ENCODE measurements at places on chromosomes 11 and 22.

- DNase-seq: no peak
Measured at GRCh38 chr22:18999008-18999407, 62.9 kb upstream of the PRODH start.

- no peak for DNase-seq
Measured at GRCh38 chr11:34650528-34650927, 29.6 kb downstream of the EHF start.

- no peak for DNase-seq
Measured at GRCh38 chr11:132142121-132142520, 771.7 kb downstream of the NTM start.

- DNase-seq: no peak
Measured at GRCh38 chr22:23531283-23531956, 48.7 kb downstream of the IGLL1 start.

DNA sequence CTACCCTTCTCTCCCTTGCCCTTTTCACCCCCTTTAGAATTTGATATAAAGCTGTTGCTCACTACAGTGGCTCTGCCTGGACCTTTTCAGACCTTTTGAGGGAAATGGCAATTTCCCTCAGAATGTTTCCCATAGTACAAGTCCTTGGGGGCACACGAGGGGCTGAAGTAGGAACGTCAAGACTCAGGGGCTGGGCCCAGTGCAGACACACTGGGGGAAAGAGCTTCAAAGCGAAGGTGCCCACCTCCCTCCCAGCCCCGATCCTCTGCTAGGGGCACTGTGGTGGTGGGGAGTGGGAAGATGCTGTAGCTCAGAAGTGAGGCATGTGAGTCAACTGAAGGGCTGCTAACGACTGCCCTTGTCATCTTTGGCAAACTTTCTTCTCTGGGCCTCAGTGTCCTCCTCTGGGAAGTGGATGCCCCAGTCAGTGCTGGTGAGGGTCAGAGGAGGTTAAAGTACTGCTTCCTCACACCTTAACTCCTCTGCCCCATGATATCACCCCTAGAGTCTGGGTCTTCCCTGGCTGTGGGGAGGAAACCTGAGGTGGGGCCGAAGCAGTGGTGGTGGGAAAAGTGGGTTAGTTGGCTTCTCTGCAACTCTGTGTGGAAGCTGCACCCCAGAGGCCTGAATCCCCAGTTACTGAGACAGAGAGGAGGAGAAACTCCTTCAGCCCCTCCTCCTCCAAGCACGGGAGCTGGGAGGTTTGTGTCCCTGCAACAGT is 425.3 kb upstream of the B3GAT1 start:
- no peak for DNase-seq

GRCh38 chr22:45529971-45530575 is 27.4 kb downstream of the FBLN1 start:
- no peak for DNase-seq

DNA sequence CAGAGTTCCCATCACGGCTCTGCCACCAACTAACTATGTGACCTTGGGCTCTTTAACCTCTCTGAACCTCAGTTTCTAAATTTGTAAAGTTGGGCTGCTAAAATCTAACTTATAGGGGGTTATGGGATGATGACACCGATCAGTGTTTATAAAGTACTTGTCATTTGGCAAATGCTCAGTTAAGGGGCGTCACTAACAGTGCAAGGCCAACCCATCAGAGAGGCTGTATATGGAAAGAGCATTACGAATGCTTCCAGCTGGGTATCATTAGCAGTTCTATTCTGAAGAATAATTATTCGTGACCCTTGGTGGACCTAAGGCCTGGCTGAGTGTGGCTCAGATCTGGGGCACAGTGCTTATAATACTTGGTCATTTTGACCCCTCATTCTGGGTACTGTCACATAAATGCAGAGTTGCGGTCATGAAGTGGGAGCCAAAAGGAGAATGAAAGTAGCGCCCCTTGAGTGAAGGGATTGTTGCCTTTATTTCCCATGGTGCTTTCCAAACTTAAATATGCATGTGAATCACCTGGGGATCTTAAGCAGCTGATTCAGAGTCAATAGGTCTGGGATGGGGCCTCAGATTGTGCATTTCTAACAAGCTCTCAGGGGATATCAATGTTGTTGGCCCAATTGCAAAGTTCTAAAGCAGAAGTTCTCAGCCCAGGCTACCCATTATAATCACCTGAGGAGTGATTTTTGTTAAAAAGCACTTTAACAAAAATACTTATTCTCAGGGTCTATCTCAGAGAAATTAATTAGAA is 115.8 kb downstream of the CSNK2A3 start:
- DNase-seq: no peak

Data from kidney epithelial cell (primary cell).